SJSA1 (cell line): ENCODE measurements at places on chromosomes 13 and 19.

DNA sequence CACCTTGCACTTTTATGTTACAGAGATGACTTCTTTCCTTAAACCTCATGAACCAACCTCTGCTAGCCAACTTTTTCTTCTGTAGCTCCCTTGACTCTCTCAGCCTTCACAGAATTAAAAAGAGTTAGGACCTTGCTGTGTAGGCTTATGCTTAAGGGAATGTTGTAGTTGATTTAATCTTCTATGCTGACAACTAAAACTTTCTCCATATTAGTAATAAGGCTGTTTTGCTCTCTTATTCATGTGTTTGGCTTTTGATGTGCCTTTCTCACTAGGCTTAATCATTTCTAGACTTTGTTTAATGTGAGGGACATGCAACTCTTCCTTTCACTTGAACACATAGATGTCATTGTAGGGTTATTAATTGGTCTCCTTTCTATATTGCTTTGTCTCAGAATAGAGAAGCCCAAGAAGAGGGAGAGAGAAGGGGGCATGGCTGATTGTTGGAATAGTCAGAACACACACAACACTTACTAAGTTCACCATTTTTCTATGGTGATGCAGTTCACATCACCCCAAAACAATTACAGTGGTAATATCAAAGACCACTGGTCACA, 509.5 kb downstream of the UQCRFS1 start:
- DNase-seq: no peak

DNA sequence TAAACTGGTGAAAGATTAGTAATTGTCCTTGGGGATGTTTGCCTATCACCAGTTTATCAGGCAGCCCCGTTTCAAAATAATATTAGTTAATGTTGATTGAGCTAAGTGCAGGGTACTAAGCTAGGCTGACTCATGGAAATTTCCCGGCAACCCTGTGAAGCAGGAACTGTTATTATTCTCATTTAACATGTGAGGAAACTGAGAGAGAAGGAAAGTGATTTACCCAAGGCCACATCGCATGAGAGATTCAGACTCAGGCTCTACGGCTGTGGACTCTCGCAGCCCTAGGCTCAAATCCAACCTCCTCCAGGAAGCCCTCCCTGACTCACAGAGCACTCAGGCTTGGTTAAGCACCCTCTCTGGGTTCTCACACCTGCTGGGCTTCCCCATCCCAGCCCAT, 19.7 kb downstream of the CLPTM1 start:
- no peak for DNase-seq

GRCh38 chr13:97249093-97249795, 27.1 kb downstream of the MBNL2 start:
- no peak for DNase-seq

GRCh38 chr19:10122045-10122444, 2.3 kb upstream of the EIF3G start:
- peak; percentile 28 for DNase-seq

GRCh38 chr13:112450118-112450903, 74.2 kb downstream of the SPACA7 start:
- no peak for DNase-seq

DNA sequence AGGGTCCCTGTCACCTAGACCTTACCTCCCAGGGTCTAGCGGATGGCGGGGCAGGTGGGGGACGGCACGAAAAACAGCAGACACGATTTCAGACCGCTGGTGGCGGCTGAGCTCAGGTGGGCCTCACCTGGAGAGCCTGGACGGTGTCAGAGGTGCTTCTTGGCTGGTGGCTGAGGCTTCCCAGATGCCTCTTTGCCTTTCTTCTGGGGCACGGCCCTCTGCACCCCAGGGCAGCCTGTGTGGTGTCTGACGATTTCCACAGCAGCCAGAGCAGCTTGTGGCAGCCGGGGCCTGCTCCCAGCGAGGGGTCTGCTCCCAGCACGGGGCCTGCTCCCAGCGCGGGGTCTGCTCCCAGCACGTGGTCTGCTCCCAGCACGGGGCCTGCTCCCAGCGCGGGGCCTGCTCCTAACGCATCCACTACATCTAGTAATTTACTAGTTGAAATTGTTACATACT, 66.7 kb downstream of the ATP11A start:
- DNase-seq: no peak

GRCh38 chr13:75251188-75251587, 230.8 kb downstream of the TBC1D4 start:
- no peak for DNase-seq

DNA sequence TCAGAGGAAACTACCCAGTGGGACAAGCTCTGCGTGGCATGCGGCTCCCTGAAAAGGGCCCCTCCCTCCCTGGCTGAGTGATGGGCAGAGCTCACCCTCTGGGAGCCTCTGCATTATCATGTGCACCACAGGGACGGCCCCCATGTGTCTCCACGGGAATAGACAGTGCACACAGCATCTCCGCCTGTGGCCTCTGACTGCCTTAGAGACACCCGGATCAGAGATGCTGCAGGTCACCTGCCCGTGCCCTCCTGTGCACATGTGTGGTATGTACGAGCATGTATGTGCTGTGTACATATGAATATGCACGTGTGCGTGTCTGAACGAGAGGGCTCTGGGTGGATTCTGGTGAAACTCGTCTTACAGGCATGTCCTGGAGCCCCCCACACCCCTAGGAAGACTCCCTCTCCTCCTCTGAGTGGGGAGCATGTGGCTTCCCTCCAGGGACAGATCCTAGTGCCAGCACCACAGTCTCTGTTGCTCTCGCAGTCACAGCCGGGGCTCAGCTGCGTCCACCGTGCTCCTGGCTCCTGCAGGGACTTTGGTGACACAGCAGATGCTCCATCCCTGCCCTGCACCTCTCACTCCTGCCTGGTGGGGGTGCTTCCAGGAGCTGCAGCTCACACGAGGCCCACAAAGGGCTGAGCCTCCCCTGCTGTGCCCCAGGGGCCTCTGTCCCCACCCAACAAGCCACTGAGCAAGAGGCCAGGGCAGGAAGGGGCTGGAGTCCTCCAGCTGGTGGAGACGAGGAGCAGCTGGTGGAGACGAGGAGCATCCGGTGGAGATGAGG, 19.6 kb downstream of the C13orf46 start:
- no peak for DNase-seq

GRCh38 chr19:46841458-46842083, 9.1 kb downstream of the AP2S1 start:
- DNase-seq: no peak

DNA sequence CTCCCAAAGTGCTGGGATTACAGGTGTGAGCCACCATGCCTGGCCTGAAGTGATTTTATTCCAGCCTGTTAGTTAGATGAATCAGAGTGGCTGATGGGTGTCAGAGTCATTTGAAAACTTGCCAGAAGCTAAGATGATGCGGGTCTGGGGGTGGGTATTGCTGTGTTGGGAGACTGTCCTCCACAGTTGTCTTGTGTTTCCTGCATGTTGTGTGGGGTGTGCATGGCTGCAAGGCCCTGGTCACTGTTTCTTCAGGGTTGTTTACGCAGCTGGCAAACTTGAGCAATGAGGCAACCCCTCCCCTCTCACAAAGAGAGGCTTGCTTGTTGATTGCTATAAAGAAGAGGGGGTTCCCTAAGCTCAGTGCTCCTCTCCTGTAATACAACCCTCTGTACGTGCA, 71.8 kb downstream of the TRPM4 start:
- no peak for DNase-seq

GRCh38 chr19:3370214-3370720, 3.9 kb downstream of the NFIC start:
- DNase-seq: no peak

DNA sequence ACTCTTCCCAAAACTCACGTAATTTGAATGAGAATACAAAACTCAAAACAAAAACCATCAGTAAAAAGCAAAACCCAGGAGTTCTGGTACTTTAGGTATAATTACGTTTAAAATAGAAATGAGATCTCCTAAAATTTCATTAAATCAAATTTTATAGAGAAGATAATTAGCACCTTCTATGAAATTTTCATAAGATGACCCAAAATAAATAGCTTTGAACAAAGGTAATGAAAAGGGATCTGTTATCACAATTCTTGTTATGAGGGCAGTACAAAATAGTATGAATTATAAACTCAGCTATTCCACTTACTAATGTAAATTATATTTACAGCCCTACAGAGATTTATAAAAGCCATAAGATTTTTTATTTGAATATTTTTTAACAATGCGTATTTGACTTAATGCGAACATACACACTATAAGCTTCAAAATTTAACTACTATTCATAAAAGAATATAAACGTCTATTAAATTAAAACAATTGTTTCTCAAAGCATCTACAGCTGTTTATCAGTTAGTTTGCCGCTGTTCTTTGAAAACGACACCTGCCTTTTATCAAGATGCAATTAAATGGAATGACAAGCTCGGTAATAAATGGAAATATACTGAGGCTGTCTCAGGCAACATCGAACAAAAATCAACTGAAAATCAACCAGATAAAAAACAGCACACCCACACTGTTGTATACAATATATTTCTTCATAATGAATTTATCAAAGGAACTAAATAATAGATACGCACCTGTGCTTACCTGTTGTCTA, 63.8 kb downstream of the KCNRG start:
- peak; percentile 36 for DNase-seq

DNA sequence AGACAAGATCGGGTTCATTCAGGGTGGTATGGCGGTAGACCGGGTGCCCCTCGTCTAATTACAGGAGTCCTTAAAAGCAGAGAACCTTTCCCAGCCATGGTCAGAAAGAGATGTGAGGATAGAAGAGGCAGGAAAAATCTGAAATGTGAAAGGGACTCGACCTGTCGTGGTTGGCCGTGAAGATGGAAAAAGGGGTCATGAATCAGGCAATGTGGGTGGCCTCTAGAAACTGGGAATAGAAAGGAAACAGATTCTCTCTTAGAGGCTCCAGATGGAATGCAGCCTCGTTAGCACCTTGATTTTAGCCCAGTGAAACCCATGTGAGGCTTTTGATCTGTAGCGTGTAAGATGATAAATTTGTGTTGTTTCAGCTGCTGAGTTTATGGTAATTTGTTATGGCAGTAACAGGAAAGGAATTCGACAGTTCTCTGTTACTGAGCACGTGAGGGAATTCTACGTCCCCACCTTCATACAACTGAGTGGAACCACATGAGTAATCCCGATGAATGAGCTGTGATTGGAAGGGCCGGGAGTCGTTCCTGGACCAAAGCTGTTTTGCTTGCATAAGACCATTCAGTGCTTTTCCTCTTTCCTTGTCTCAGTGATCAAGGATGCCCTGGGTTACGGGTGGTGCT, 11.0 kb upstream of the CA11 start:
- DNase-seq: peak; percentile 68

- DNase-seq: no peak
Measured at GRCh38 chr13:71454509-71454908, 412.5 kb downstream of the DACH1 start.

- no peak for DNase-seq
Measured at GRCh38 chr19:53086949-53087348, 16.3 kb downstream of the ZNF160 start.

- no peak for DNase-seq
Measured at GRCh38 chr13:40438999-40439797, 227.2 kb downstream of the FOXO1 start.

DNA sequence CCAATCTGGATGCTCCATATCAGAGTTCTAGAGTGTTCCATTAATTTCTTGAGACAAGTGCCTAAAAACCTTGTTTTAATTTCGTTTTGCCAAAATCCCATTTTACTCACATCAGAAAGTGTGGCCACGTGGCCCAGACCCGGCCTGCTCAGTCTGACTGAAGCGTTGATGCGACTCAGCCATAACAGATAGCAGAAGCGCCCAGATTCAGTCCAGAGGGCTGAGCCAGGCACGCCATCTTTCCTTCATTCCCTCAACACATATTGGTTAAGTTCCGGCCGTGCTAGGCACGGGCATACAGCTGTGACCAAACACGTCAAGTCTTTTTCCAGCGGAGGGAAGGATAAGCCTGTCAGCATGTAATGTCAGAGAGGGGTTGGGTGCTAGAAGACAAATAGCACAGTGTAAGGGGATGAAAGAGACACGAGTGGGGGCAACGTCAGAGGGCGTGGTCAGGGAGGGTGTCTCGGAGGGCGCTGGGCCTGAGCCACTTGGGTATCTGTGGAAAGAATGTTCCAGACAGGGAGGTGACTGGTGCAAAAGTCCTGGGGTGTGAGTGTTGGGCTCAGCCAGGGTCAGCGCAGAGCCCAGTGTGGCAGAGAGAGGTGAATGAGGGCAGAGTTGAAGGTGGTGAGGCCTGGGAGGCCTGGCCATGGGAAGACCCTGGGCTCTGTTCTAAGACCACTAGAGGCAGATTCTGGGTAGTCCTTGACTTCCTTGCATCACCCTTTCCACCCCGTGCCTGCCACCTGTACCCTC, 3.1 kb downstream of the F10 start:
- no peak for DNase-seq

- DNase-seq: no peak
Measured at GRCh38 chr13:92313382-92313781, 913.2 kb upstream of the GPC6 start.

DNA sequence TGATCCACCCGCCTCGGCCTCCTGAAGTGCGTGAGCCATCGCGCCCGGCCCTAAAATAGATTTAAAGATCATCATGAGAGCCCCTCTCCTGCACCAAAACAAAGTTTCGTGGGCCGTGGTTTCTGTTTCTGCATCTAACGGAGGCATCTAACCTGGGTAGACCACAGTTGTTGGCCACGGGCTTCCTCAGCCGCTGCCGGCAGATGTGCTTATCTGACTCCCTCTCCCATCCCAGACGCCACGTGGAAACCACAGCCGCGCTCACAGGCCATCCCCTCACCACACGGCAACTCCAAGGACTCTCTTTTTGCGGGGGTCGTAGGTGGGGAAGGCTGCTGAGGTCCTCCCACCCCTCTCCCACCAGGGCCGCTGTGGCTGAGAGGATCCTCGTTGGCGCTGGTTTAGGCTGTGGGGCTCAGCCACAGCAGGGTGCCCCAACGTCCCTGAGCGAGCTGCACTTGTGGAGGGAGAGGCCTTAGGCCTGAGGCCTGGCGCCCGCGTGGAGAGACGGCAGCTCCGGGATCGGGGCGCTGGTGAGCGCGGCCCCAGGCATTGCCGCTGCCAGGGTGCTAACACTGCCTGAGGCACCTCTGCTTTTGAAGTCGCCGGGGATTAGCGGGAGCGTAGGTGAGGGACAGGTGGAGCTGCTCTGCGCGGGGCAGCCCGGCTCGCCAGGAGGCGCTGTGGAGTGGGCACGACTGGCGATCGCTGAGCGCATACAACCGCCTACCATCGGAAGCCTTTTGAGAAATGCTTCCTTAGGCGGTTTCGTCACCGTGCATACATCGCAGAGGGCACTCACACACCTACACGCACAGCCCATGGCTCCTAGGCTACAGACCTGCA, 8.9 kb downstream of the ZSCAN1 start:
- DNase-seq: no peak

GRCh38 chr13:110856942-110857835, 57.7 kb downstream of the ANKRD10 start:
- no peak for DNase-seq

DNA sequence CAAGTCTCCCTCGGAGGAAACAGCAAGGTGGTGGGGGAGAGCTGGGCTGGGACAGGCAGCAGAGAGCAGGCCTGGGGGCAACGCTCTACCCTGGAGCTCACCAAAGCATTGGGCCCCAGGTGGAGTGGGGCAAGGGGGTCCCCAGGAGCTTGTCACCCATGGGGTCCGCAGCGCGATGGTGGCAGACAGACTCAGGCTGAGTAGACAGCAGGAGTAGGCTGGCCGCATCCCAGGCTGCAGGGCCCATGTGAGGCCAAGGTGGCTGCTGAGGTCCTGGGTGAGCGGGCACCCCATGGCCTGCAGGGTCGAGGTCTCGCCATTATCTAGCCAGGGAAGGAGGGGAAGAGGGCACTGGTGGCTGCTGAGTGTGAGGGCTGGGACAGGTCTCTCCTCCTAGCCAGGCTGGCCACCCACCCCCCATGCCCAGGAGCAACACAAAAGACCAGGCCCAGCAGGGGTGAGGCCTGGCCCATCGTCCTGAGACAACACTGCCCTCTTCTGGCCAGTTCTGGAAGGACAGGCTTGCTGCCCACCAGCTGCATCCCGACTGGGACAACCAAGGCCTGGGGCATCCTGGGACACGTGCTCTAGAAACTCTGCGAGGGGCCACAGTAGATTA, 33.1 kb downstream of the CEBPG start:
- DNase-seq: peak; percentile 58
